ENCODE measurements at places on chromosomes 3 and 15. TPM values are rescaled to one million over a fixed set of nuclear protein-coding genes. Genes with fewer than 3 reads are reported as not detected.

PRTG gene
- polyA plus RNA-seq, result 8.2 TPM

CFAP92 gene
- polyA plus RNA-seq, result 3.3 TPM

KIAA1143 gene
- 60.1 TPM for polyA plus RNA-seq

SI gene
- not detected for polyA plus RNA-seq

FBXW12 gene
- 0.34 TPM for polyA plus RNA-seq

MESP2 gene
- polyA plus RNA-seq, result 0.12 TPM

GOLGA6L7 gene
- 0.70 TPM for polyA plus RNA-seq

RETNLB gene
- polyA plus RNA-seq, result not detected

CCR1 gene
- 9.3 TPM for polyA plus RNA-seq

EHHADH gene
- polyA plus RNA-seq, result 10.7 TPM

PIGZ gene
- 1.3 TPM for polyA plus RNA-seq

PATL2 gene
- 1.2 TPM for polyA plus RNA-seq

SYNPR gene
- 0.27 TPM for polyA plus RNA-seq

DNAH12 gene
- polyA plus RNA-seq, result 6.1 TPM

CYP1A2 gene
- 0.46 TPM for polyA plus RNA-seq

- DNase-seq, result no peak
These were observed 57.4 kb downstream of the NGLY1 start for GRCh38 chr3:25725810-25726209.

DNA sequence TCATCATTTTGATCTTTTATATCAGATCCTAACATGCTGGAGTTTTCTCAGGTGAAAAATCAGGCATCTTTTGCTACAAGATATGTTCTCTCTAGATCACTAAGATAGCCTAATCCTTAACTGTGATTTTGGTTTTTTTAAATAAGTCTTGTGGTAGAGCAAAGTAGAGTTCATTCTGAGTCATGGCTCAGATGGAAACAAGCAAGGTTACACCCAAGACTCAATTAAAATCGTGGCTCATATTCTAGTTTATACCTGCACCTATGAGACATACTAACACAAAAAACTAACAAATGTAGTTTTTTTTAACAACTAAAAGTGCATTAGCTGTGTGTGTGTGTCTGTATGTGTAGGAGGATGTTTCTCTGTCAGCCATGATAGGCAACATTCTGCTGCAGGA, 428.2 kb downstream of the NLGN1 start:
- DNase-seq, result no peak

DNA sequence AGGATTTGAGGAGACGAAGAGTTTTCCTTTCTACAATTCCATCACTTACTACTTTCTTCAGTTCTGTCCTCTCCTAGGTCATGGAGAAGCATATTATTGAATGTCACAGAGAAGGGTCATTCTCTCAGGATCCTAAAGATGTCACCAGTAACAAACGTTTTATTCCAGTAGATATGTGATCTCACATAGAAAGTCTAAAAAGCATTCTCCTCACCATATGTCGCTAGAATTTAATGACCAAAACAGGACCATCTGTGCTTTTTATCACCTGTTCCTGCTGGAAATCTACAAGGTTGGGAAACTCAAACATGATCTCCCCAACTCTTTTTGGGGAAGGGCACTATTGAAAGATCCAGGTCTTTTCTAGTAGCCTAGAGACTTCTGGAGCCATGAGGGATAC, 24.0 kb upstream of the FRMD5 start:
- DNase-seq, result no peak

- DNase-seq, result no peak
These were observed 36.5 kb downstream of the DZIP1L start for GRCh38 chr3:138078901-138079344.

DNA sequence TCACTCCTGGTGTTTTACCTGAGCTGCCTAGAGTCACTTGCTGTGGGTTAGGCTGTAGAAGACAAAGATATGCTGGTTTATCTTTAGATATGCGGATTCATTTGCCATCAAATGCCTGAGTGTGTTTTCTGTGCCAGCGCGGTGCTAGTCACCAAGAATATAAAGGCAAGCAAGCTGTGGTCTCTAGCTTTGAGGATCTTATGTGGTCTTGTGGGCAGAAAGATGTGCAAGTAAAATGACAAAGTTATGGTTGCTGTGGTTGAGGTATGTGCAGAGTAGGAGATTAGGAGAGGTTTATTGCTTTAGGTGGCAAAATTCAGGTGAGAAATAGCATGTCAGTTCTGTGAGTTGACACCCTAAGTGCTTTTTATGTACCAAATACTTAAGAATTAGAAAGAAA, 94.2 kb downstream of the CGNL1 start:
- no peak for DNase-seq

DNA sequence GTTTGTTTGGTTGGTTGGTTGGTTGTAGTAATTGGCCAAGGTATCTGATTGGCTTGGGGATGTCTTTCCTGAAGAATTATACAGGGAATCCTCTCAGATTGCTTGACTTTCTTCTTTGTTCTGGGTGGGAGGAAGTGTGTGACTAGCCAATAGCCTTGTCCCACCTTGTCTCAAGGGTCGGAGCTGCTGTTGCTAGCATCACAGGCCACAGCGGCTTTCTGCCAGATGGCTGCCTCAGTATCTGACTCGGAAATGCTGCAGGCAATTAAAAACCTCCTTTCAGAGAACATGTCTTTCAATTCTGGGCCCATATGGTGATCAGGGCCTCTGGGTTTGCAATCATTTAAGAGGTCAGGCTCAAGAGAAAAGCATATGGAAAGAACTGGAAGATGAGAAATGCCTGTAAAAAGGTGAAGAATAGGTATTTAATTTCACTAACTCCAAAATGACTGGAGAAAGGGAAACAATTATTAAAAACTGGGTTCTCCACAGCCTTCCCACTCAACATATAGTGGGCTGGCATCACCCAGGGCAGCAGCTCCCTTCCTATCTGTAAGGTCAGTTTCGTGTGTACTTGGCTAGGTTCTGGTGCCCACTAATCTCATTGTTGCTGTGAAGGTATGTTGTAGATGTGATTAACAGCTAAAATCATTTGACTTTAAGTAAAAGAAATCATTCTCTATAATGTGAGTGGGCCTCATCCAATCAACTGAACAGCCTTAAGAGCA, 32.4 kb downstream of the TGFBR2 start:
- DNase-seq, result no peak

DNA sequence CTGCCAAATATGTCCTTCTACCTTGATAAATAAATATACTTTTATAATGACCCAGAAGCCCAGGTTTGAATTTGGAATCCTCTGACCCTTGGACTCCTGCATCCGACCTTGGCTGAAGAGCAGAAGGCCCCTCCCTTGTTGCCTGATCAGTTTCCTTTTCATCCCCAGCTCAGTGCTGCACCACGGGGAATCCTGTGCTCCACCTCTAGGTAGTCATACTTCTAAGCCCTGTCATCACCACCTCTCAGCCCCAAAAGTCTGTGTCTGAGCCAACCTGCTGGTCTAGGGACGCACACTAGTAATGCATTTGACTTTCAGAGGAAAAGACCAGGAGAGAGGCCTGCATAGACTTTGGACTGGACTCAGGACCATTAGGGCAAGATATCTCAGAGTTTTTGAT, 310.6 kb downstream of the NLGN1 start:
- no peak for DNase-seq

GRCh38 chr15:63133786-63134185, 12.1 kb downstream of the LACTB start:
- no peak for DNase-seq

DNA sequence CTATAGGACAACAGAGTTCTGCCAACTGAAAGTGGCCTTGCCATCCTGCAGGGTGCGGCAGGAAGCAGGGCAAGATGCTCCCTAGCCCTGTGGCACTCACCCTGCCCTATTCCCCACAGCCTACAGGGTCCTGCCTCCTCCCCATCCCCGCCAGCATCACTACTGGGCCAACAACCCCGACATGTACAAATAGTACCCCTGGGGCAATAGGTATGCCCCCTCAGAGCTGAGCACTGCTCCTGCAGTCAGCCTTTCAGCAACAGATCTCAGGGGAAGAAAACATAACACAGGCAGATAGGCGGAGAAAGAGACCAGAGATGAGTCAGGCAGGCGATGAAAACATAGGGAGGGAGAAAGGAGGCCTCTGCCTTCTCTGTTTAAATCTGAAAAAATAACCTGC, 74.7 kb downstream of the XXYLT1 start:
- DNase-seq, result no peak

GRCh38 chr3:119403201-119403600, 60.2 kb downstream of the TMEM39A start:
- no peak for DNase-seq

GRCh38 chr3:31448882-31449243, 83.9 kb upstream of the STT3B start:
- DNase-seq, result no peak

DNA sequence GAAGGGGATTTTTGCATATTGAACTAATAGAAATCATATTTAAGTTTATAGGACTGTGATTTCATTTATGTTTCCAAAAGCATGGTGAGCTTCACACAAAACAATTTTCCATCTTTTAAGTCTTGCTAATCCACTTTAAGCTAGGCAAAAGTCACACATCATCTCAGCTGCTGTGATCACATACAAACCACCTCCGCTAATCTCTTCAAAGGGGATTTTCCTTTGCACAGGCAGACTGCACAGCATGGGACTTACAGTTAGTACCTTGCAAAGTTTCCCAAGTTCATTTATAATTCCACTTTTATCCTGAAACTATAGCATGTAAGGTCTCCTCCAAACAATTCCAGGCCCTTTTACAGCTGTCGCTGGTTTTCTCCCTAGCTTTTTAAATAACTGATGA, 225.1 kb upstream of the CNTN3 start:
- no peak for DNase-seq

- DNase-seq, result peak; percentile 84
These were observed 517.3 kb downstream of the MECOM start for GRCh38 chr3:169146179-169146665.

DNA sequence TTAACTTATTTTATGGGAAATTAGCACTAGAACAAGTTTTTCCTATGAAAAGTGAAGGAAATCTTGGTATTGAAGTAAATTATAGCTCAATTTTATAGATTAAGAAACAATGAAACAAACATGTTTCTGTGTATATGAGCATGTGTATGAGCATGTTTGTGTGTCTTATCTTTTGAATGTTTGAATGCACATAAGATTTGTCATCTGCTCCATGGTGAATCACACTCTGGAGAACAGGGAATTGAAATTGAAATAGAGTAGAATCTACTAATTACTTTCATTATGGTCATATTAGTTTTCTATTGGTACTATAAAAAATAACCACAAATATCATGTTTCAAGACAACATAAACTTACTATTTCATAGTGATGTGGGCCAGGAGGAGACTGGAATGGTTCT, 646.6 kb downstream of the OTOL1 start:
- no peak for DNase-seq

- DNase-seq, result no peak
These were observed 545.9 kb downstream of the IGSF11 start for GRCh38 chr3:118488732-118489131.

DNA sequence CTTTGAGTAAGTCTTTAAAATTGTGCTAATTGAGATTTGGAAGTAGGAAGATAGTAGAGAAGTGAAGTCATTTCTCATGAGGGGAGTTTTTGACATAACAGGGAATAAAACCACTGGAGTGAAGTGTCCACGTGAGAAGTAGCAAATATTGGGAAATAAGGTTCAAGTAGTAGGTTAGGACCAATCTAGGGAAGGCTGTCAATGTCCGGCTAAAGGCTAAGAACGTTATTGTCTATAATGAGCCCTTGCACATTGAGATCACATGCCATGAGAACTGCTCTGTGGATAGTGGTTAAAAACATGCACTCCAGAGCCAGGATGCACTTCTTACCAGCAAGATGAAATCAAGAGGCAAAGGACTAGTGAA, 459.9 kb upstream of the TPRG1 start:
- DNase-seq, result no peak

DNA sequence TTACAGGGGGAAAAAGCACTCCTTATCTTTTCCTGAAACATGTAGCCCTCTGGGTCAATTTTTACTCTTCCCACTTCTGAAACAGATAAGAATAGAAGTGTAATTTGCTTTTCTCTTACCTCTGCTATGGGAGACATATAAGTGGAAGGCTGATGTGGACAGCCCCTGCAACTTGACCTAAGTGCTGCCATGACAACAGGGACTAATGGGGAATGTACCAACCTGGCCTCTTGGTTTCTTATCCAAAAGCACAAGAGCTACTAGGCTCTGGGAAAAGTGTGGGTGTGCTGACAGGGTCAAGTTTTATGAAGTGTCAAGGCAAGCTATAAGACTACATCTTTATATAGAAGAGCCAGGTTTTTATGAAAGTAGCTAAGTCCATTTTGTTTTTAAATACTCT, 1246.5 kb downstream of the OTOL1 start:
- no peak for DNase-seq

- DNase-seq, result no peak
These were observed 215.1 kb upstream of the CNTN4 start for GRCh38 chr3:1883534-1883933.

GRCh38 chr3:101781166-101781565, 2.2 kb downstream of the NXPE3 start:
- no peak for DNase-seq

DNA sequence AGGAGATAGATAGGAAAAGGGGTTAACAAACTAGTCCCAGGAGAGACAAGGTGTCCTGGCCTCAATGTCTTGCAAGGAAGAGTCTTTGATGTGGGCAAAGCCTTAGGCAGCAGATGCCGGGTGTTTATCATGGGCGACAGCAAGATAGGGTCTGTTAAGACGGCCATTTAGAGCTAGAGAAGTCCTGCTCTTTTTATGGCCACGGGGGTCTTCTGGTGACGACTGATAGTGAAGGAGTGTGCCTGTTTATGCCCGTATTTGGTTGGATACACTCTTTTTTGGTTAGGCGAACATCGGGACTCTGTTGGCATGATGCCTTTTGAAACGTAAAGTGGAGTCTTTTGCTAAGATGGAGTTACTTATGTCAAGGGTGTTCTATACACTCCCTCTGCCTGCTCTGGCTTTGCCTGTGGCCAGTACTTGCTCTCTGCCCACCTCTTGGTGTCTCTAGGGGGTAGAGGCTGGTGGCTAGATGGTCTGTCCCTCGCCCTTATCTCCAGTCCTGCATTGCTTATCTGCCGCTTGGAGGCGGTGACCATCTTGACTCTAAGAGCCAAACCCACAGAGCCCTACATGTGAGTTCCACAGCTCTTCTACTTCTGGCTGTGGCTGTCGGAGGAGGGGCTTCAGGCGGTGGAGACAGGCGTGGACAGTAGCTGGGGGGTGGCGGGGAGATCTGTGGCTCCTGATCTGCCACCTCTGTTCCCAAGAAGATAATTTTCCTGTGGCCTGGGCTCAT, 55.8 kb upstream of the ZBTB38 start:
- DNase-seq, result no peak

DNA sequence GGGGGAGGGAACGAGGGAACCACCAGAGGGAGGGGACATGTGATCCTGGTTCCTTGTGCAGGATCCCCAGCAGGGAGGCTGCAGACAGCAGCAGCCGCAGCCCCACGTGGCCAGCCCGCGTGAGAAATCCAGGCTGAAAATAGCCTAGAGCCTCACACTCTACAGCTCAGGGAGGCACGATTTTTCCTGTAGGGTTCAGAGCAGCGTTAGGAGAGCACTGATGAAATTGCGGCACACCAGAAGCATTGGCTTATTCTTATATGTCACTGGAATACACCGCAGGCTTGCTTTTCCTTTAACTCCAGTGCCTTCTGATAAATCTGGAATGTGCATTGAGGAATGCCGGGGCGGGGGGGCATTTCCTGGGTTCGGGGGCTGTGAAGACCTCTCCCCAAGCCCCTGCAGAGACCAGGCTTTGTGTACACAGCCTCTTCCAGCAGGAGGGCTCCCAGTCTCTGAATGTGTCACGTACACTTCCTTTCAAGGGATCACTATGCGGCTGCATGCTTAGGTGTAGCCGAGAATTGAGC, 193.0 kb downstream of the ATP10A start:
- DNase-seq, result peak; percentile 16
